ENCODE measurements at places on chromosomes 16 and 17.

DNA sequence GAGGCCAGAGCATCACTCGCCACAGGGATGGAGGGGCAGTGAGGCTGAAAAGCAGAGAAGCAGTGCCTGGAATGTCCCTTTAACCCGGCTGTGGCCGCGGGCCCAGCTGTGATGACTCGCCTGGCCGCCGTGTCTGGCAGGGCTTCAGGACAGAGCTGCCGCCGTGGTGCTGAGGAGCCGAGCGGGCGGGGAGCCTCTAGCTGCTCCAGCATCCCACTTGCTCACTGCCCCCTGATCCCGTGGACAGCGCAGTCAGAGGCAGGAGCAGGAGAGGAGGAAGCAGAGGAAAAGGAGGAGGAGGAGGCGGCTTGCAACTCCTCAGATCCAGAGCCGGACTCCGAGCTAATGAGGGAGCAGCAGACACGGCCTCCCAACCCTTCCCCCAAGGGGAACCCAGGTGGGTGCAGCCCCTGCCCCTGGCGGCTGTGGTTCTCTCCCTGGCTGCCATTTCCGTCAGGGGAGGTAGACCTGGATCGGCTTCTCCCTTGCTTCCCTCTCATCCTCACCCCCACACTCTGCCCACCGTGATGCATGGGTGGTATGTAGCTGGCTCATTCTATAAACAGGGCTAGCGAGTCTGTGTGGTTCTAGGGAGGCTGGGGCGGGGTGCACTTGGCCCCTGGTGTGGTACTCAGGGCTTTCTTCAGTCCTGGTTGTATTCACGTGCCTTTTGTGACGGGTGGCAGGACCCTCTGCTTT, 165.7 kb downstream of the CMIP start:
- no peak for DNase-seq

GRCh38 chr17:39073916-39074315, 77.5 kb downstream of the PLXDC1 start:
- DNase-seq, result no peak

DNA sequence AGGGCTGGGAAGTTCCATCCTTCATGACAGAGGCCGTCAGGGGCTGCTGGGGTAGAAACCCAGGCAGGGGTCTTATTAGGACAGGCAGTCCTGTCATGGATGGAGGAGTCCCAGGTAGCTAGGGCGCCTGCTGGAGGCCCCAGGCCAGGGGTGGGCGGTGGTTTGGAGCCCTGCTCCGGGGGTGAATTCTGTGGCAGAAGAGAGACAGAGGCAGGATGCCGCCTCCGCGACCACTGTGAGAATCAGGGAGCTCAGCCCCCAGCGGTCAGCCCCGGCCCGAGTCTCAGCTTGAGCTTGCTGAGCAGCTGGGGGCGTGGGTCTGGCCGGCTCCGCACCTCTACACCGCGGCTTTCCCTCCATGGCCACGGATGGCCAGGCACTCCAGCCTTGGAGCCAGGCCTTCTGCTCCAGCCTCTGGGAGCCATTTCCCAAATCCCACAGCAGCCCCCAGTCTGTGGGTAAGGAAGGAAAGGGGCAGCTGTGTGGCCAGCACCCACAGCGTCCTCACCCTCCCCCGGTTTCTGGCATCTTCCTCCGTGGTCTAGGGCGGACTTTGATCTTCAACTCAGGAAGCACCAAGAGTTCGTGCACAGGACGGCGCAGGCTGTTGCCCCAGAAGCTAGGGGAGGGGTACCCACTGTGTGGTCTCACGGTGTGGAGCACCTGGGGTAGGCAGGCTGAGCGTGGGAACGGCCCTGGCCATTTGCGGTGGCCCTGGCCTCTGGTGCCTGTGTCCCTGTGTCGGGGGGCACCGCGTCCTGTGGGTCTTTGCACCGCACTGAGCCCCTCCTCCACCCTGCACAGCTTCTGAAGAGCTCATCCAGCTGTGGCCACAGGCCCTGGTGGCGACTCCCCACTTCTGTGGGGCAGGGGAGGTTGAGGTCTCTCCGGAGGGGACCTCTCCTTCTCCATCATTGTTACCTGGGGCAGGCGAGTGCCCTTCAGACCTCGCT, 14.1 kb downstream of the CD7 start:
- peak; percentile 45 for DNase-seq

GRCh38 chr17:58755577-58756245, at the start of gene PPM1E:
Gene PPM1E, plus strand, starts transcription at chr17:58755854.
- peak; percentile 88 for DNase-seq

DNA sequence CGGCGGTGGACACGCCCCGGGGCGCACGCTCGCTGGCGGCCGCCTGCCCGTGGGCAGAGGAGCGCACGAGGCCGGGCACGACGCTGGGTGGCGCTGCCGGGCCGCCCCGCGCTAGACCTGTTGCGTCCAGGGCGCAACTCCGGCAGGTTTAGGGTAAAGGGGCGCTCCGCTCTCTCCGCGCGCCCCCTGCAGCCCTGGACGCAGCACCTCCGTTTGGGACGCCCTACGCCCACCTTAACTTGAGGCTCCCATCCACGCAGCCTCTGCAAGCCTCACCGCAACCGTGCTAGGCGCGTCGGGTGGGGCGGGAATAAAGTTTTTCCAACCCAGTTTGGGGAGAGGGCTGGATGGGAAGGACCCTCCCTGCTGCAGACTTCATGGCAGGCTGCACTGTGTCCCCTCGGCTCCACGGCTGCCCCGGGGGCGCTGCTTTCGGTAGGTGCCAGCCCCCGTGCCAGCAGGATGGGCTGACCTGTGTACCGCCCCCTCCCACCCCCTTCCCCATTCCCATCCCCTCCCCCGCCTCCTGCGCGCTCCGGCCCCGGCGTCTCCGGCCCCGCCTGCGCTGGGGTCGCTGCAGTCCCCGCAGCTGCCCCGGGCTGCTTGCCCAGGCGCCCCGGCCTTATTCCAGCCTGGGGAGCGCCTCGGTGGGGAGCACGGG, at the start of gene SYT17:
TSS of gene SYT17 (plus strand) at position 531 of the 661 bp plus-strand sequence. CDS start 407 bp downstream, outside the sequence.
- peak; percentile 93 for DNase-seq

DNA sequence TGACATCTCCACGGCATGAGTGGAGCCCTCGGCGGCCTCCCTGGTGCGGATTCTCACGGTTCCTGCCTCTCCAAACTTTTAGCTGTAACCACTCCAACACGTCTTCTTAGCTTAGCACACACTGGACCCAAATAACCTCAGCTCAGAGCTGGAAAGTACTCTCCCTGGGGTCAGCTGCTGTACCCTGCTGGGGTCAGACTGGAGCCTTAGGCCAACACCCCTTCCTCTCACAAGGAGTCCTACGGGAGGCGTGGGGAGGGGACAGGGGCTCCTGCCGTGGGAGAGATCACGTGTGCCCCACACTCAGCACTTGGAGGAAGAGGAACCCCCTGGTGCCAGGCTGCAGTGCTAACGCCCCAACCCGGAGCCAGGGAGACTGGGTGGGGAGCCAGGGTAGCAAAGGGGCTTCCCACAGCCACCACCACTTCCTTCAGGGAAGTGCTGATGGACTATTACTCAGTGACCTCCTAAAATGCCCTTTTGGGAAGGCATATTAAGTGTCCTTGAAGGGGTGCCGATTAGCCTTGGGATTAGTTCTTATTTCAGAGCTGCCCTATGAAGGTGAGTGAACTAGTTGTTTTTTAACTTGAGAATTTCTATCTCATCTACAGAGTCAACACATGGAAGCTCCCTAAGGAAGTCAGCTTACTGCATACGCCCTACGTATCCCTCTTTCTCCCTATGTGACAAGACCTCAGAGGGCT, 124.0 kb downstream of the HIC1 start:
- no peak for DNase-seq

GRCh38 chr17:9772658-9773057, 18.7 kb downstream of the DHRS7C start:
- DNase-seq, result no peak

DNA sequence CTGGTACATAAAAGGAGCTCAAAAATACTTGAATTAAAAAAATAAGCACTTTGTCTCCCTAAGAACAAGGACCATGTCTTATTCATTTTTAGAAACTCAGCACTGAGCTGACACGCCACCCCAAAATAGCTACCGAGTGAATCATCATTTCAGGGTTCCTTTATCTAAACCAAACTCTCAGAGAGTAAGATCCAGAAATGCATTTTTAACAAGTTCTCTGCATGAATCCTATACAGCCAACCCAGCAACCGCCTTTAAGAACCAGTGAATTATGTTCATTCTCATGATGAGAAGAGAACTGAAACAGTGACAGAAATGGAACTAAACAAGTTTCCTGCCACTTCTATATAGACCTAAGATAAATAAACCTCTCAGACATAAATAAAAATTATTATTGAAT, 8.7 kb downstream of the C16orf87 start:
- DNase-seq, result peak; percentile 48

- DNase-seq, result no peak
Observed at GRCh38 chr17:70254735-70255460, 85.6 kb downstream of the KCNJ2 start.

GRCh38 chr17:79891113-79891730, 52.0 kb upstream of the CBX4 start:
- peak; percentile 6 for DNase-seq

GRCh38 chr17:78687944-78688343, 94.1 kb downstream of the CYTH1 start:
- no peak for DNase-seq

DNA sequence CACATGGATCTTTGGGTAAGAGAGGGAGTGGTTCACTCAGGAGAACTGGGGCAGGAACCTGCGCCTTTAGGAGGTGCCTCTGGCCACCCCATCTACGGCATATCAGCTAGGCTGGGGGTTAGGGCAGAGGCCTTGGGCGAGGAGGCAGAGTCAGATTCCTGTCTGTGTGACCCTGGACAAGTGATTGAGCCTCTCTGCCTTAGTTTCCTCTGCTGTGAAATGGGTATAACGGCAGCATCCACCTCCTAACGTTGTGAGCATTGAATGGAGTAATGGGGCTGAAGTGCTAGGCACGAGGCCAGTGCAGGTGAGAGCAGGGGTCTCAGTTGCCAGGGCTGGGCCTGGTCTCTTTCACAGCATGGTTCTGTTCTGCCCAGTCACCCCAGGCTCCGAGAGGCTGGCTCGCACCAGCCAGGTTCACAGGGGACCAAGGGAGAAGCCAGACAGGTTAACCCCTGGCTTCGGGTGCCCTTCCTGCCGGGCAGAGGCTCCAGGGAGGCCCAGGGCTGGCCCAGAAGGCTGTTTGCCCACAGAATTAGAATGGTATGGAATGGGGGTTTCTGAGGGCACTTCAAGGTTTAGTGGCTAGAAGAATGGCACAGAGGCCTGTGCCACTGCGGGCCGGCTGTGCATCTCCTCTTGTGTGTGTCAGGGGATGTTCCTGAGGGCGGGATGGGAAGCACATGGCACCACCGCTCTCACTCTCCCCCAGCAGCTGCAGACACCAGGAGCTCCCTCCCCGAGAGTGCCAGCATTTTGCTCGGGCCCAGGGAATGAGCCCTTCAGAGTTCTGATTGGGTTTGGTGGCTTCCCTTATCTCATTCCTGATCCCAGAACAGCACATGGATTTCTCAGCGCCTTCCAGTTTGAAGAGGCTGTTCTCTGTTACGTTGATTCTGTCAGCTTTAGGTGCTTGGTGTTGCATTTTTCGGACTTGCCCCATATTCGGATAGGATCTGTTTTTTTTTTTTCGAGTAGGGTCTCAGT, 23.8 kb downstream of the UNC13D start:
- no peak for DNase-seq

DNA sequence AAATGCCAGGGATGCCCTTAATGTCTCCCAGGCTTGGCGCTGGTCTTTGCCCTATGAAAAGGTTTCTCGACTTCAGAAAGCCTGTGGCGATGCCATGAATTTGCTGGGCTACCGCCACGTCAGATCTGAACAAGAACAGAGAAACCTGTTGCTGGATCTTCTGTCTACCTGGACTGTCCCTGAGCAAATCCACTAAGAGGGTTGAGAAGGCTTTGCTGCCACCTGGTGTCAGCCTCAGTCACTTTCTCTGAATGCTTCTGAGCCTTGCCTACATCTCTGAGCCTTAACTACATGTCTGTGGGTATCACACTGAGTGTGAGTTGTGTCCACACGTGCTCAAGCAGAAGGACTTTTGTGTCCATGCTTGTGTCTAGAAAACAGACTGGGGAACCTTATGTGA, 11.4 kb downstream of the CHST4 start:
- DNase-seq, result peak; percentile 72

All from GM13976 (cell line).